Esophagus squamous epithelium (tissue), 5 donors: ENCODE measurements at places on chromosomes 11 and 22.

- no peak for DNase-seq
These were observed 32.5 kb downstream of the ANO1 start for GRCh38 chr11:70110538-70111055.

- no peak for DNase-seq
These were observed 635 bp downstream of the SCARF2 start for GRCh38 chr22:20436768-20437612.

DNA sequence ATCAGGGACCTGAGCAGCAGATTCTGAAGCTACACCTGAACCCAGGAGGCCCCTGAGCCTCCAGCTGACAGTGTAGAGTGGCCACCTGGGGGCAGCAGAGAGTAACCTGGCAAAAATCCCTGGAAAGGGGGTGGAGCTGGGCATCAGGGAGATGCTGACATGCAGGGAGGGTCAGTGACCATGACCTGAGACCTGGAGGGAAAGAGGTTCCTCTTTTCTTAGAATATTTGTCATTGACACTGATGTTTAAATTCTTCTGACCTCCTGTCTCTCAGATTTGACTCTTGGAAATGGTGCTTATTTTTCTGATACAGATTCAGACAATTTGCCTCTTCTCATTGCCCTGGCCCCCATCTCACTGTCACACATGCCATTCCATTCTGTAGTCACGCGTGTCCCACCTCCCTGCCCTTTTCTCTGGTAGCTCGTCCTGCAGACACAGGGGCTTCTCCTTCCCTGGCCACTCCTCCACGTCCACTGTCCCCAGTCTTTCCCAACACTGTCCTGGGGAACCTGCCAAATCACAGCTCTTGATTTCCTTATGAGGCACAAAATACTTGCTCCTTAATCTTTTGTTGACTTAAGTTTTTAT is 117.2 kb upstream of the IGLL5 start:
- DNase-seq = no peak

DNA sequence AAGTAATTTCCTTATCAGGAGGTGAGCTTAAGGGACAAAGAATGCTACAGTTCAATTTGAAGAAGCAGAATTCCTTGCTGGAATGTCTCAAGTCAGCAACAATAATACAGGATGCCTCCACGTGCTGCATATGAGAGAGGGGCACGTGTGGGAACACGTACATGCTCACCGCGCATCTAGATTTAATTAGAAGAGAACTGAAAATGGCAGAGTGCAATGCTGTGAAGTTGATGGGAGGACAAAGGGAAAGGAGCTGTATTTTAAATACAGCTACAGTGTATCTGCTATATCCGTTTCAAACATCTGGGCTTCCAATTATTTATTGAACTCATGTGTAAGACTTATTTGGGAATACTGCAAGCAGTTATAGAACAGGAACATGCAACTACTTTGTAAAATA is 328.7 kb downstream of the SOX6 start:
- DNase-seq = no peak

DNA sequence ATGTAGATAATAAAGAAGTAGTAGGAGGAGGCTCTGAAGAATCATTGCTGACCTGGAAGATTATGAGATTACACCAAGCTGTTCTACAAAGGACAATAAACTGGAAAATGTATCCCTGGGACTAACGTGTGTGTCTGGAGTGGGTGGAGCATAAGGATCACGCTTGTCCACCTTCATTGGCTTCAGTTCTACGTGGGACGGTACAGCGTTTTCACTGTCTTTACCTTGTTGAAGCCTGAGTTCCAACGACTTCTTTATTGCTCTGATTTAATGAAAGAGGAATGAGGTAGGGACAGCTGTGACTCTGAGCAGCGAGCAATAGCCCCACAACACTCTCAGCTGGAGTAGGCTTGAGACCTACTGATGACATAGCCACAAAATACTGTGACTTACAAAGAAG is 87.0 kb downstream of the ARHGAP42 start:
- no peak for DNase-seq

GRCh38 chr11:37364246-37364839 is 766.3 kb upstream of the RAG2 start:
- no peak for DNase-seq

- DNase-seq = no peak
These were observed 17.3 kb downstream of the SCARF2 start for GRCh38 chr22:20420157-20420842.

GRCh38 chr11:61194981-61195695 is 8.2 kb upstream of the PGA3 start:
- no peak for DNase-seq

DNA sequence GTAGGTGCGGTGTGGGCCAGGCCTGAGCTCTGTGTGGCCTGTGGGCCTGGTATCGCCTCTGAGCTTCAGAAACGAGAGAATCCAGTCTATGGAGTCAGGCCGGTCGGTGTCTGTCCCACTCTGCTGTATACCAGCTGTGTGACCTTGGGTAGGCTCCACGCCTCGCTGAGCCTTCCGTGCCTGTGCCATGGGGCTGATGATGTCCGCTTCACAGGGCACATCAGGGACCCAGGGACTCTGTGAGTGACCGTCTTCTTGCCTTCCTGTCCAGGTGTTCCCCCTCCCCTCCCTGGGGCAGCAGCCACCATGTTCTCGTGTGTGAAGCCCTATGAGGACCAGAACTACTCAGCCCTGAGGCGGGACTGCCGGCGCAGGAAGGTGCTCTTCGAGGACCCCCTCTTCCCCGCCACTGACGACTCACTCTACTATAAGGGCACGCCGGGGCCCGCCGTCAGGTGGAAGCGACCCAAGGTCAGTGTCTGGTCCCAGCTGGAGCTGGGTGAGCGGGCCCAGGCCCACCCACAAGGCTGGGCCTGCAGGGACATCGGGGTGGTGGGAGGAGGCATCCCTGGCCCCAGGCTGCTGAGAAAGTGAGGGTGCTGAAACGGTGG is 17.9 kb downstream of the CAPN5 start:
- DNase-seq = no peak

- no peak for DNase-seq
These were observed 379 bp upstream of the BRMS1 start for GRCh38 chr11:66345316-66345649.

DNA sequence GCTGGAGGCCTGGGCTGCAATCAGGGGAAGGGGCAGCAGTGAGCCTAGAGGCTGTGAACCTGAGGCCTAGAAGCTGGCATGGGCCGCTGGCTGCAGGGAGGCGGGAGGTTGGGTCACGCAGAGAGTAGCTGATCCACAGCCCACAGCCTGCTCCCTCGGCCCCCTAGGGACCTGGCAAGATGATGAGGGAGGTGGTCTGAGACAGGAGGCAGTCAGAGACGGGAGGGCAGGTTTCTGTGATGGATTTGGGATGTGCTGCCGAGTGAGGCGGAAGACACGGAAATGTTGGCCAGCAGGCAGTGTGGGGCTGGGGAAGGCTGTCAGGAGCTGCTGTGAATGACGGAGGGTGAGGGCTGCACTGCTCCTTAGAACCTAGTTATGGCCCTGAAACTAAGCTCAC is 22.7 kb downstream of the LRFN4 start:
- no peak for DNase-seq

GRCh38 chr11:31479066-31479465 is 30.4 kb downstream of the IMMP1L start:
- no peak for DNase-seq

GRCh38 chr22:37559901-37560607 is at the start of gene CDC42EP1:
Gene CDC42EP1, plus strand, starts transcription at chr22:37560480. Its CDS starts 5,870 bp downstream, at chr22:37566350.
- DNase-seq = no peak

GRCh38 chr22:23219822-23220484 is 39.6 kb downstream of the BCR start:
- no peak for DNase-seq

GRCh38 chr22:50308597-50308935 is 1.1 kb upstream of the PLXNB2 start:
- no peak for DNase-seq

DNA sequence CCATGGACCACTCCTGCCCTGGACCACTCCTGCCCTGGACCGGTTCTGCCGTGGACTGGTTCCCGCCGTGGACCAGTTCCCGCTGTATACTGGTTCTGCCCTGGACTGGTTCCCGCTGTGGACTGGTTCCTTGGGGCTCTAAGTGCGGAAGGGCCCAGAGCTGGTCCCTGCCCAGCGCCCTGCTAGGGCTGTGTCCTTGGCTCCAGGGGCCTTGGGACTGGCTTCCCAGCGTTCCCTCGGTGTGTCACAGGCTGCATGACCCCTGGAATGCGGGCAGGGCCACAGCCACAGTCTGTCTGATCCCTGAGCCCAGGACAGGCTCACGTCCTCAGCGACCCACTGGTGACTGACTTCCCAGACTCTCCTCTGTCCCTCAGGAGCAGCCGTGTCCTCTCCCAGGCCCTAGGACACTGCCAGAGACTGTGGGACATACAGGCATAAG is 412.2 kb downstream of the TBC1D22A start:
- no peak for DNase-seq

GRCh38 chr11:64048042-64048854 is 12.5 kb downstream of the FLRT1 start:
- DNase-seq = no peak

DNA sequence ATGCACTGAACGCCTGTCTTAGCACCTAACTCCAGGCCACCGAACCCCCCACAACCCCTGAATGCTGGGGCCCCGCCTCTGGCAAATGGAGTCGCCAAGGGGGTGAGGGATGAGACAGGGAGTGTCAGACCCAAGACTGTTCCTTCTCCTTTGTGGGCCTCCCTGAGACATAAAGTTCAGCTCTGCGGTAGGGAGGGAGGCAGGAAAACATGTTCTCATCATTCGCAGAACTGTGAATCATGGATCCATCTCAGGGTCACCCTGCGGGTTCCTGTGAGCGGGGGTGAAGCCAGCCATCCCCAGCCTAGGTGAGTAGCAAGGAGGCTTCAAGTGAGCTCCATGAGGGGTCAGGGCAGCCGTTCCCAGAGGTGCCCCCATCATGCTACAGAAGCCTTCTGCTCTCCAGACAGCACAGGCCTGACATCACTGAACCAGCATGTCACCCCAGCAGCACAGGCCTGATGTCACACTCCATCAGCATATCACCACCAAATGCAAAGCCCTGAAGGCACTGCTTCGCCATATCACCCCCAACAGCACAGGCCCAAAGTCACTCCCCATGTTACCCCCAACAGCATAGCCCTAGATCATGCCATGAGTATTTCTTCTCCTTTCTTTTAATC is 27.2 kb downstream of the TMPRSS6 start:
- DNase-seq = no peak

DNA sequence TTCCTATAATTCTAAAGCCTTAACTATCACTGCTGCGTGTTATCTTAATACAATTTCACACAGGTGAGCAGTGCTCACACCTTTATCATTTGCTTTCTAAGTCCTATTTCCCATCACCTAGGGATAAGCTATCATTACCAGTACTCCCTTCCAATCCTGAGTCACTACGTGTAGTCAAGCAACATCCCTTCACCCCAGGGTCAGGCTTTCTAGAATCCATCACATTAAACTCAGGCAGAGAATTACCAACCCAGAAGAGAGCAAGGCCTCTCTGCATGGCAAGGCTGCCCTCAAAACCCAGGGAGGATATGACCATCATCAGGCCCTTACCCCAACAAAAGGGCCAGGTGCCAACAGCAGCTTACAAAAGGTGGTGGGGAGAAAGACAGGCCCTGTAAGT is 9.8 kb downstream of the PACSIN2 start:
- no peak for DNase-seq

DNA sequence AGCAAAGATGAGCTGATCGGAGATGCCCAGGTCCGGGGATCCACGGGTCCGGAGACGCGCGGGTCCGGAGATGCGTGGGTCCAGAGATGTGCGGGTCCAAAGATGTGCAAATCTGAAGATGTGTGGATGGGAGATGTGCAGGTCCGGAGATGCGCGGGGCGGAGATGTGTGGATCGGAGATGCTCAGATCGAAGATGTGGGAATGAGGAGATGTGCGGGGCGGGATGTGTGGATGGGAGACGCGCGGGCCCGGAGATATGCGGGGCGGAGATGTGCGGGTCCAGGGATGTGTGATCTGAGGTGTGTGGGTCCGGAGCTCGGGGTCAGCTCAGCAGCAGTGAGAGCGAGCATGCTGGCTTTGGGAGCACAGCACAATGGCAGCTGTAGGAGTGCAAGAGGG is 35.5 kb downstream of the CDPF1 start:
- no peak for DNase-seq

DNA sequence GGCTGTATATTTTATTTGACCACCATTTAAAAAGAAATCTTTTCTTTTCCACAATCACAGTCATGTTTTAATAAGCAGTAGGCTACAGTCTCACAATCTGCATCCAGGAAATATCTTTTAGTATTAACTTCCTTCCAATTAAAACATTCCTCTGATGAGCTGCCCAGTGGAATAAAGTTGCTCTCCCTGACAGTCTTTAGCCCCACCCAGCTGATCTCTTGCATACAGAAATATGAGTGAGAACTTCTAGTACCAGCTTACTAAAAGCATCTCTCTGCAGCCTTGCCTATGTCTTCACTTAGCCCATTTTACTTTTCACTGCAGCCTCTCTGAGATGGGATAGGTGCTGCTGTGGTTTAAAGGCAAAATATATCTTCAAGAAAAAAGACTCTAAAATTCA is 143.4 kb upstream of the ANO3 start:
- no peak for DNase-seq

DNA sequence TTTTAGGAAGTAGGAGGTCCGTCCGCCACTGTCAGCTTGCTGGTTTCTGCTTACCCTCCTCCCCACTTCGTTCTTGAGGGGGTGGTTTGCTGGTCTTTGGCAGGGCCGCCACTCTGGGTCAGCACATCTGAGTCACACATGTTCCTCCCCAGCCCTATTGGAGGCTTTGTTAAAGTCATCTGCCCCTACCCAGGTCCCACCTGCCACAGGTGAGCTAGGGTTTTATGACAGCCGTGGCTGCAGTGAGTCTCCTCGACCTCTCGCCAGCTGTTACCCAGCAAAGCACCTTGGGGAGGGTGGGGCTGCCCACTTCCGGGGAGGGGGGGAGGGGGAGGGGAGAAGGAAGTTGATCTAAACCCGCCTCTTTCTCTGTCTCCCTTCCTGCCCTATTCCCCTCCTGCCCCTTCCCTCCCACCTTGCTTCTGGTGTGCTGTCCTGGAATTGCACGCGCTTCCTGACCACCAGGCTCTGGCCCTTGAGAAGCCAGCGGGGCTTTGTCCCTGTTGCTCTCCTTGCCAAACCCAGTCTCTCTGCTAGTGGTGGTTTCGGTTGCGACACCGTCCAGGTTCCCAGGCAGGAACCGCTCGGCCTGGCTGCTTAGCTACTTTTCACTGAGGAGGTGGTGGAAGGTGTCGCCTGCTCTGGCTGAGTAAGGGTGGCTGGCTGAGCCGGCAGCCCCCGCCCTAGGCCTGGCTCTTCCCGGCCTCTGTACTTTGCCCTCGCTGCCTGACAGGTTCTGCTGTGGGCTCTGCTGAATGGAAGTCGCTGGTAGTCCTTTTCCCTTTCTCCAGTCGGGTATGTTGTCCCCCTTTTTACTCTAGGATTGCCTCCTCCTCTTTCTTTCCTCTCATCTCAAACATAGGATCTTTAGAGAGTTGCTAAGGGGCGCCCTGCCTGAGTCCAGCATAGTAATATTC is 28.5 kb downstream of the RCOR2 start:
- no peak for DNase-seq
